Activated CD8-positive, alpha-beta memory T cell treated with anti-CD3 and anti-CD28 coated beads for 1 hour (primary cell): ENCODE measurements at places on chromosomes 2 and 18.

DNA sequence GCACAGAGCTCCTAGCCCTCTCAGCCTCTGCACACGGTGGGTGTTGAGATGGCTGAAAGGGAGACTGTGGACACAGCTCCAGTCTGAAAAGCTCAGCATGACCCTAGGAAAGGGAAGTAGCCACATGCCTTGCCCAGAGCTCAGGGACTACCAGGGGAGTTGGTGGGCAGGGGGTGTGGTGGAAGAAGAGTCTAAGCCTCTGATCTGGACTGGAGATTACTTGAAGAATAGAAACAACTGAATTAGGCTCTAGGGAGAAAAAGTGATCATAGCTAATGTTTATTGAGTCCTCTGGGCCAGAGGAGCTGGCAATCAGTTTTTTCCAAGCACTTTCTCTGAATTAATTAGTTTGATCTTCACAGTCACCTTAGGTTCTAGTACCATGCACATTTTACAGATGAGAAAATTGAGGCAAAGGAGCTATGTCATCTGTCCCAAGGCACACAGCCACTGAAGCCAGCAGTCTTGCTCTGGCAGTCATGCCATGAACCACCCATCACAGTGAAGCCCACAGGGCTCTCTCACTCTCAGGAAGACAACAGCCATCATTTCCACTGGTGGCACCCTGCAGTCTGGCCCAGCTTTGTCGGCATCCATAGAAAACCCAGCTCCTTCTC is 10.3 kb downstream of the SDC1 start:
- no peak for DNase-seq

- no peak for DNase-seq
Observed at GRCh38 chr18:46768166-46768921, 11.5 kb upstream of the ST8SIA5 start.

GRCh38 chr2:142672698-142673097 is 204.8 kb upstream of the KYNU start:
- DNase-seq = no peak

GRCh38 chr2:42921721-42922120 is 129.3 kb upstream of the HAAO start:
- no peak for DNase-seq

- DNase-seq = no peak
Observed at GRCh38 chr18:62693659-62694058, 21.7 kb upstream of the PHLPP1 start.

DNA sequence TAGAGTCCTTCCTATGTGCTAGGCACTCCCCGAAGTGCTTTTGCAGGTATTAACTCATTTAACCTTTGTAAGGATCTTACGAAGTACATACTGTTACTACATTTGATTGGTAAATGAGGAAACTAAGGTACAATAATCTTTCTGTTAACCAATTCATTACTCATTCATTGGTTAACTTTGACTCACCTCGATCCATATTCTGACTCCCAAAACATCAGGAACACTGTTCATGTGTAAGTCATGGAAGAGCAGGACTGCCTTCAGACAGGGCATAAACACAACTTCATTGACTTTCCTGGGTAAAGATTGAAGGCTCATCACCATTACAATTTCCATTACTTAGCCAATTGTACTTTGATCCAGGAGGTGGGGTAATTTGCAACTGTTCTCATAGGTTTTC is 40.6 kb downstream of the NAPG start:
- no peak for DNase-seq

- no peak for DNase-seq
Observed at GRCh38 chr2:48927355-48927754, 171.8 kb upstream of the LHCGR start.

DNA sequence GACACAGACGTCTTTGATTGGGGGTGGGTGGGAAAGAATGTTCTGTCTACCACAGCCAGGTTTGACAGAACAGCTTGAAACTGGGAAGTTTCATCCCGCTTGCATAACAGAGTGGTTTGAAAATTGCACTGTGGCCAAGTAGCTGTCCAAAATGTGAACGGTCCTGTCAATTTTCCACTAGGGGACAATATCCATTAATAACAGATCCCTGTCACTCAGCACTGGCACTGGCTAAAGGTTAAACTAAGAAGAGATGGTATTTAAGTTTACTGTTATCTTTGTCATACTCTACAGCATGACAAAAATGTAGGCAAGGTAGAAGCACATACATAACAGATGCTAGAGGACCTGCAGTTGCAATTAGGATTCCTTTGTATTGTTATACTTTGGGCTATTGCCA is 55.6 kb upstream of the ACMSD start:
- DNase-seq = no peak

- DNase-seq = no peak
Observed at GRCh38 chr2:48961009-48961408, 193.3 kb downstream of the FSHR start.

DNA sequence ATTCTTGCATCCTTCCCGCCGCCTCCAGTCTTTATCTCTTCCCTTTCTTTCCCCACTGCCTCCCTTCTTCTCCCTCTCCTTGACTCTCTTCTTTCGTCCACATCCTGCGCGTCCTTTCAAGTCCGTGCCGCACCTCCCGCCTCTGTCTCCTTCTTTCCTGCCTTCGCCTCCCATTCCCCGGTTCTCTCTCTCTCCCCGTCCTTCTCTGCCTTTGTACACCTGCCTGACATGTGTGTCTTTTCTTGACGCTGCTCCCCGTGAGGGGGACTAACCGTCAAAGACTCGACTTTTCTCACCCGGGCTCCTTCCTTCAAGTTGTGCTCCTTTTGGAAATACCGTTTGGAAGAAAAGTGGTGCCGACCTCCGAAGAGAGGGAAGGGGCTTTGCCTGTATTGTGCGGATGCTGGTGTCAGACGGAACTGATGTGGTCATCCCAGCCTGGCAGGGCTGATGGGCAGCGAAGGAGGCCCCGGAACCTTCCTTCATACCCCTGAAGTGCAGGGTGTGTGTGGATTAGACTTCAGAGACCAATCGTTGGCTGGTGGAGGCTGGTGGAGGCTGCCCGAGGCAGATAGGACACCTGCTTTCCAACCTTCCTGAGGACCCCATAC is 879 bp downstream of the TMEM178A start:
- no peak for DNase-seq

DNA sequence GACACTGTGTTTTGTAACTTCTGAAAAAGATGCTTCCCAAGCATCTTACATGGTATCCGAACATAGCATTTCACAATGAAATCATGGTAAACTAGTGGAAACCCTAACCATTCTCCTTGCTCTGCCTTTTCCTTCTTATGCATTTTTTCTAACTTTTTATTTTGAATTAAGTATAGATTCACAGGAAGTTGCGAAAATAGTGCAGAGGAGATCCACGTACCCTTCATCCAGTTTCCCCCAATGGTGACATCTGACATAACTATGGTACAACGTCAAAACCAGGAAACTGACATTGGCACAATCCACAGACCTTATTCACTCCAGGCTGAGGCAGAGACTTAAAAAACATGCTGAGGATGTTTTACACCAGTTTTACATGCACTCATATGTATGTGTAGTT is 38.3 kb downstream of the AAK1 start:
- DNase-seq = no peak

DNA sequence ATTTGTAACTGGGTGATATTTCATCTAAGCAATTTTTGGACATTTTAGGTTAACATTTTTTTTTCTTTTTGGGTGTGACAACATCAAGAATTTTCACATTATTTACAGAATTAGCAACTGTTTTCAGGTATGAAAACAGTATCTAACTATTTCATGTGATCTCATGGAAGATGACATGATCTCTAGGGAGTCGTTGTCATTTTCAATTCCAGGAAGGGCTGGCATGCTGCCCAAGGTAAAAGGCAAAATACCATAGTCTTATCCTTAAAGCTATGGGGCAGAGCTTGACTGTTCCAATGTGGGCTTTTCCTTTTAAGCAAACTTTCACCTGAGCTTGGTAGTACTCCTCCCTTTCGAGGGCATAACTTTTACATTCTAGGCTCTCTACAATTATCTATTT is 443.7 kb downstream of the DSEL start:
- no peak for DNase-seq

DNA sequence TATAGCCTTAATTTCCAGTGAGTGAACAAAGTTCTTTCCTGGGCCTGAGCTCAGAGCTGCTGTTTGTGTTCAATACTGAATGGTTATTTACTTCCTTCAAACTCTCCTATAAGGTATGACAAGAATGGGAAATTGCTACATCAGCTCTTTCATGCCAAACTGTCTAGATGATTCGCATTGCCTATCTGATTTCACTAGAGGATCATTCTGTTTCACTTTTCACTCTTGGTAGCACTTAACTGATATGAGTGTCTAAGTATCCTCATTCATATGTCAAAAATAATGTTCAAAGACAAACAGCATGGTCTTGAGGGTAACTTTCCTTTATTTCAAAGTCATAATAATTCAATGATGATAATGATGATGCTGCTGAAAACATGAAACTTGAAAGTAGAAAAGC is 32.9 kb upstream of the SCG2 start:
- no peak for DNase-seq

- no peak for DNase-seq
Observed at GRCh38 chr2:201349601-201350000, 7.5 kb downstream of the FLACC1 start.
